ENCODE measurements at places on chromosomes 12 and 14. TPM values are rescaled to one million over a fixed set of nuclear protein-coding genes. Genes with fewer than 3 reads are reported as not detected.

- DNase-seq = no peak
Observed at GRCh38 chr12:104506676-104507401, 50.1 kb downstream of the CHST11 start.

DNA sequence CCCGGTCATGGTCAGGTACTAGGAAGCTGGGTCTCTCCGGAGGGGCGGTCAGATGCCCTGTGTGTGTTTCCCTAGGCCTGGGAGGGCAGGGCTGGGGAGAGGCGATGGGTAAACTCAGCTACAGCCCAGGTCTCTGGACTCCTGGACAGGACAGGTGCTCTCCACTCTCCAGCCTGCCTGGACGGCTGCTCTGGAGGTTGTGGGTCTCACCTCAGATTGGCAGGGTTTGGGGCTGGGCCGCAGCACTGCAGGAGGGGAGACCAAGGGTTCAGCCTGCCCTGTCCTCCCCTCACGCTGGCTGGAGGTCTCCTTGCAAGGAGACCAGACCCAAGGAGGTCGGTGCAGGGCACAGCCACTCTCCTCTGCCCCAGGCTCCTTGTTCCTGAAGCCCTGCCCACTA lies 7.8 kb downstream of the KRT80 start:
- DNase-seq = no peak

DNA sequence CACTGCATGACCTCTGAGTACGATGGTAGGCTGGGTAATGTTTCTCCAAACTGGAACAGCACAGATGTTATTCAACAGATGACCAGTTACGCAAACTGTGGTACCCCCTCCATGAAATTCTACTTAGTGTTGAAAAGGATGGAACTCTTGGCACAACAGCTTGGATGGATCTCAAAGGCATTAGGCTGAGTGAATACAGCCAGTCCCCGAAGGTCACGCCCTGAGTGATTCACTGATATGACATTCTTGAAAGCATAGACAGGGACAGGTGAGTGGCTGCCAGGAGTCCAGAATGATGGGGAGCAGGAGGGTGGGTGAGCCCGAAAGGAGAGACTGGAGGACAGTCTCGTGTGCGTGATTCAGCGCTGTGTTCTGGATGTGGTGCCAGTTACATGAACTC lies 187.5 kb upstream of the TMEM132C start:
- DNase-seq = no peak

DNA sequence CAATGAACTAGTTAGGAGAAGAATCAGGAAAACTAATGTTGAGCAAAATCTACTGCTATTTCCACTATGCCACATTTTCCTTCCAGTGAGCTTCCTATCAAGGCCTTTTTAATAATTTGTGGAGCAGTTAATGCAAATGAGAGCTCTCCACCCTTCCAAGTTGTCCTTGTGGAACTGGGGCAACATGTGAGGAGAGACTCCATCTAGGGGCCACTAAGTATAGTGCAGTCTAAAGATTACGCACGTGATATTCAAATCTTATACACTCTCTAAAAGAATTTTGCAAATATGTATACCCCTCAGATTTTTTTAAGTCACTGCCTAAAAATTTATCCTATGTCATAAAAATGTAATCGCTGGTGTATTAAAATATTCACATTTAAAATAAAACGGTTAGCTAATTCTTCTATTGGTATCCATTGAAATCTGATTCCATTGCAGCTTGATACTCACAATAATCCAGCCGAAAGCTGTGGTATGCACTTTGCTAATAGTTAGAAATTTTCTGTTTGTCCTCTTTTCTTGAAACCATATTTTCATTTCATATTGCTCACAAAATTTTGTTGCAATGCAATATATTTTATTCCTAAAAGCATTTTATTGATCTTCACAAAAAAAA lies 100.1 kb downstream of the PAH start:
- DNase-seq = no peak

The GEMIN2 gene
- 19.1 TPM for total RNA-seq

DNA sequence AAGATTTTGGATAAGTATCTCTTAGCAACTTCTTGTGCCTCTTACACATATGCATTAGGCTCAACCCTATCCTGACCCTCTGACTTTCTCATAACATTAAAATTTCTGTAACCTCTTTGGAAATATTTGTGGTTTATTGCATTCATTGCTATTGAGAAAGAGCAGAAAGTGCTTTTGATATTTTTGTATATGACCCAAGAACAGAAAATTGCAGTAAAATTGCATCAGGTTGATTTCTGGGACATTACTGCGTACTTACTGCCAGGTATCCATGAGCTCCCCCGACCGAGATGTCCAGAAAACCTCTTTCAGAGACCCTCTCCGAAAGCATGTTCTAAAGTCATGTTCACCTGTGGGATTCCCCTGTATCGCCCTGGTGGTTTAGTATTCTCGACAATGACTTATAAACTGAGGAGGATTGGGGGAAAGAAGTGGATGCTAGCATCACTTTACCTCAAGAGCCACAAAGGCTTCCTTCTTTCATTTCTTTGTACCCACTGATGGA lies 14.5 kb upstream of the IL22 start:
- no peak for DNase-seq

- no peak for DNase-seq
Observed at GRCh38 chr12:42448841-42449240, 122.9 kb downstream of the PPHLN1 start.

The ACOT4 gene
- 0.57 TPM for total RNA-seq

The GPX2 gene
- not detected for total RNA-seq

DNA sequence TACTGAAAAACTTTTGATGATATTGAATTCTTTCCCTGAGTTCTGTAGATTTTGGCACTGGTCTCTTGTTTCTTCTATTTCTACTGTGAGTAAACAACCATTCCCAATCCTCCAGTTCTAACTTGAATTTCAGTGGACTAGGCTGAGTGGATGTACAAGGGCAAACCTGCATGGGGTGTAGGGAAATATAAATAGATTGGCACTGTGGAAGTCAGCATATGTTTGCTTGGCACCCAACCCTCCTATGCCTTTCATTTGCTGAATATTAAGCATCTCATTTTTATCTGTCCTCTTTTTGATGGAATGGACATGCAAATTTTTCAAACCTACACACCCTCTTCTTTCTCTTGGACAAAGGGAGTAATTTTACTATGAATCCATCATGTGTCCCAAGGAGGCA lies 828.3 kb downstream of the DIO2 start:
- no peak for DNase-seq
